ENCODE measurements at places on chromosomes 12 and 14. TPM values are rescaled to one million over a fixed set of nuclear protein-coding genes. Genes with fewer than 3 reads are reported as not detected.

The TMEM253 gene
- polyA plus RNA-seq, result not detected

The KLRC1 gene
- polyA plus RNA-seq, result 65.1 TPM

- DNase-seq, result no peak
Observed at GRCh38 chr12:33455096-33455495, 15.5 kb upstream of the SYT10 start.

- DNase-seq, result no peak
Observed at GRCh38 chr14:105395538-105395854, 2.8 kb upstream of the TEX22 start.

- DNase-seq, result no peak
Observed at GRCh38 chr12:87866578-87867292, 162.5 kb downstream of the C12orf50 start.
